ENCODE measurements at places on chromosomes 6 and 20.

- DNase-seq = peak; percentile 74
Measured at GRCh38 chr20:3045042-3045815, 623 bp upstream of the MRPS26 start.

GRCh38 chr6:118542184-118542952 lies 5.7 kb upstream of the PLN start:
- no peak for DNase-seq

GRCh38 chr6:19137505-19137904 lies 699.7 kb upstream of the ID4 start:
- DNase-seq = no peak

- no peak for DNase-seq
Measured at GRCh38 chr6:35710241-35710847, 21.6 kb upstream of the FKBP5 start.

DNA sequence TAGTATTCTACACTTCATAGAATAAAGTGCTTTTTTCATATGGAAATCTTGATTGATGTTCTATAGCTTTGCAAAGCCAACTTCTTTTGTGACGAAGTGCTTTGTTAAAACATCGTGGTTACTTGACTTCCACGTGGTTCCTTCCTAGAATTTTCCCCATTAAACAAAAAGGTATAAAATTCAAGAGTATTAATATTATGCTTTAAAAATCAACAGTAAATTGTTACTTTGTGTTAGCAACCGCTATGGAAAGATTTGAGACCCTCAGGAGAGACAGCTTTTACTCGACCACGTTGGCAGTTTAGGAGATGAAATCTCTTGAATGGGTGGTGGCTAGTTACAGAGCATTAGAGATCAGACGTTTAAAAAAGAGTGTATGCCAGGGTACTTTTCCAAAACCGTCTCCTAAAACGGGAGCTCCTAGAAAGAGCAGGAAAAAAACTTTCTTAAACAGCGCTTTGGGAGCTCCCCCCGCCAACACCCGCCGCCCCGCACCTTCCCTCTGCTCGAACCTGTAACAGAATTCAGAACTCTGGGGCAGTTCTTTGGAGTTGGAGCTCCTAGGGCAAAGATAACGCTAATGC lies 920 bp downstream of the GJA1 start:
- DNase-seq = no peak

DNA sequence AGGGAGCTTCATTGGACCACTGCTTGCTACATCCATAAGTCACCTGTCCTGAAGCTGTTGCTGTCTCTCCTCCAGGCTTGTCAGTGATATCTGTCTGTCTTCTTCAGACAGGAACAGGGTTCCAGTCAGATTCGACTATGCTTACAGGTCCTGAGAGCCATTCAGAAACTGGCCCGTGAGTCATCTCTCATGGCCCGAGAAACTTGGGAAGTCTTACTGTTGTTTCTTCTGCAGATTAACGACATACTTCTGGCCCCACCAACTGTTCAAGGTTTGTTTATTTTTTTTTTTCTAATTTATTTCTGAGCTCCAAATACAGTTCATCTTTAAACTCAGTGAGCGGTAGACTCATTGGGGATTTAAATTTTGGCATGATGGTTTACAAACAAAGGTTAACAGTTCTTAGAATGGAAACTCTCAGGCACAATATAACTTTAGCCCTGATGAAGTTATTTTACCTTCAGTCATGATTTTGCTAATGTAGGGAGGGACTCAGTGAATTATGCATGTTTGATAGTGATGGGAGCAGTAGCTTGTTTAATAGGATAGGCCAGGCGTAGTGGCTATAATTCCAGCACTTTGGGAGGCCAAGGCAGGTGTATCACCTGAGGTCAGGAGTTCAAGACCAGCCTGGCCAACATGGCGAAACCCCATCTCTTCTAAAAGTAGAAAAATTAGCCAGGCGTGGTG lies 24.7 kb downstream of the RALGAPB start:
- no peak for DNase-seq

GRCh38 chr6:17392978-17393891 lies at the start of gene CAP2:
Gene CAP2, plus strand, starts transcription at chr6:17393595. Its CDS starts 27,961 bp downstream, at chr6:17421556.
- peak; percentile 71 for DNase-seq

- DNase-seq = no peak
Measured at GRCh38 chr6:125793280-125793679, 2.5 kb downstream of the NCOA7 start.

- no peak for DNase-seq
Measured at GRCh38 chr6:5869261-5869660, 137.5 kb downstream of the NRN1 start.

Data from NCI-H1105 treated with DMSO at 0.1 percent for 48 hours (cell line).